ENCODE measurements at places on chromosomes 1 and 21.
A peak's percentile ranks its signal among the peaks of the same experiment; 100 is the strongest.

- no peak for DNase-seq
Measured at GRCh38 chr1:158274797-158275196, 14.9 kb upstream of the CD1C start.

DNA sequence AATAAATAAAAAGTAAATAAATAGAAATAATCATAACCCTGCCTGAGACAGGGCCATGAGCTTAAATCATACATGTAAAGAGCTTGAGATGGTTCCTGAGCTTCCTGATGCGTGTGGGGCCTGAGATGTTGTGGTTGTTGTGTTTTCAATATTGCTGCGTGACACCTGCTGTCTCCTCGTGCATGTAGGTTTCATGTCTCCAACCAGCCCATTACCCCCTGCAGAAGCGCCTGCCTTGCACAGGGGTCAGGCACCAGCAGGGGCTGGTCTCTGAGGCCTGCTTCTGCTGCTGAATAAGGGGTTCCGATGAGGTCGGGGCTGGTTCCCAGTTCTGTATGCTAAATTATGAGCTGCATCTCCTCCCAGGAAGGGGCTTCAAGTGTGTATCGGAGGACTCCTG is 15.9 kb downstream of the UMODL1 start:
- DNase-seq, result no peak

DNA sequence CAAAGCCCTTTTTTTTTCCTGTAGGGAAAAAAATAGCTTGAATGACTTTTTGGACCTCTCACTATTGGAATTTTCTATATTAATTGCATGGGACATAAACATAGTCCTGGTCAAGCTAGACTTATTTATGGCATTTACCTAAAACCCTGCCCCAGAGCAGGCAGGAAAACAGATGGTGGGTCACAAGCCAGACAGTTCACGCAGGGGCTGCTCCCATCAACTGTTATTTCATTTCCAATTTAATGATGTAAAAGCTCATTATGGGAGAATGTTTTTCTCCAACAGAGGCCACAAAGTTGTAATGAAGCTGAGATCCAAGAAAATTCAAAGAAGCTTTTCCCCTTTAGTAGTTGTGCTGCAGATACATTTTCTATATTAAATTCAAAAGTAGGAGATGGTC is 99.2 kb downstream of the SGIP1 start:
- no peak for DNase-seq

GRCh38 chr1:65221638-65222339 is 73.8 kb downstream of the AK4 start:
- DNase-seq, result no peak

DNA sequence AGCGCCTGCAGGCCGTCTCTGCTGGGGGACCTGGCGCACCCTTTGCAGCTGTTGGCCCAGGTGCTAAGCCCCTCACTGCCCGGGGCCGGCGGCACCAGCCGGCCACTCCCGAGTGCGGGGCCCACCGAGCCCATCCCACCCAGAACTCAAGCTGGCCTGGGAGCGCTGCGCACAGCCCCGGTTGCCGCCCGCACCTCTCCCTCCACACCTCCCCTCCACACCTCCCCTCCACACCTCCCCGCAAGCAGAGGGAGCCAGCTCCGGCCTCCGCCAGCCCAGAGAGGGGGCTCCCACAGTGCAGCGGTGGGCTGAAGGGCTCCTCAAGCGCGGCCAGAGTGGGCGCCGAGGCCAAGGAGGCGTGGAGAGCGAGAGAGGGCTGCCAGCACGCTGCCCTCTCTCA is 177.8 kb upstream of the KAZN start:
- DNase-seq, result no peak

DNA sequence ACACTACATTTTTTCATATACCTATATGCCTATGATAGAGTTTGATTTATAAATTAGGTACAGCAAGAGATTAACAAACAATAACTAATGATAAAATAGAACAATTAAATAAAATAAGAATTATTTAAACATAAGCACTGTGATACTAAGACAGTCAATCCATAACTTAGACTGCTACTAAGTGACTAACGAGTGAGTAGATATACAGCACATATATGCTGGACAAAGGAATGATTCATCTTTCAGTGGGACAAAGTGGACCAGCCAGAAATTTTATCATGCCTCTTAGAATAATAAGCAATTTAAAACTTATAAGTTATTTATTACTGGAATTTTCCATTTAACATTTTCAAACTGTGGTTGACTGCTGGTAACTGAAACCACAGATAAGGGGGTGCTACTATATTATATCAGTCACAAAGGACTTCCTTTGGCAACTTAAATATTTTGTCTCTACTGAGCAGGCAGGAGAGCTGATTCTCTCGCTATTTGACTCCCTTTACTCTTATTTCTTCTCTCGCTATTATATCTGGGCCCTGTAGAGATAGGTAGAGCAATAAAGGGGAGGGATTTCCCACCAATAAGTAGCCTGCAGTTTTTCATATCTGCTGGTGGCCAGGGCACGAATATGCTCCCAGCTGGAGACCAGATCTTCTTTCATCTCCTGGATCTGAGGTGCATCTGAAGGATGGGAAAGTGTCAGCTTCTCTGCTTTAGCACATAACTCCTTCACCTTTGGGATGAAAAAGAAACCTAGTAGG is 10.8 kb downstream of the SPTA1 start:
- no peak for DNase-seq

DNA sequence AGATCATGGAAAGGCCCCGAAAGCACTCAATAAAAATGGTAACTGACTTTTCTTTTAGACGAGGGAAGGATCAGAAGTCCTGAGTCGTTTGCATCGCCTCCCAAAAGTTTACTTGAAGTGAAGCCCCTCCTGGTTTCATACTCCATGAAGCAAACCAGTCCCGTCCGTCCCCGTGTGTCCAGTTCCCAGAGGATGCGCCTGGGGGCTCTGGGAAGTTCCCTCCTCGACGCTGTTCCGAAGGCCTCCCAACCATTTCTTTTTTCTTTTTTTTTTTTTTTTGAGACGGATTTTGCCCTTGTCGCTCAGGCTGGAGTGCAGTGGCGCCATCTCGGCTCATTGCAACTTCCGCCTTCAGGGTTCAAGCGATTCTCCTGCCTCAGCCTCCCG is 661 bp upstream of the OSCP1 start:
- DNase-seq, result no peak

DNA sequence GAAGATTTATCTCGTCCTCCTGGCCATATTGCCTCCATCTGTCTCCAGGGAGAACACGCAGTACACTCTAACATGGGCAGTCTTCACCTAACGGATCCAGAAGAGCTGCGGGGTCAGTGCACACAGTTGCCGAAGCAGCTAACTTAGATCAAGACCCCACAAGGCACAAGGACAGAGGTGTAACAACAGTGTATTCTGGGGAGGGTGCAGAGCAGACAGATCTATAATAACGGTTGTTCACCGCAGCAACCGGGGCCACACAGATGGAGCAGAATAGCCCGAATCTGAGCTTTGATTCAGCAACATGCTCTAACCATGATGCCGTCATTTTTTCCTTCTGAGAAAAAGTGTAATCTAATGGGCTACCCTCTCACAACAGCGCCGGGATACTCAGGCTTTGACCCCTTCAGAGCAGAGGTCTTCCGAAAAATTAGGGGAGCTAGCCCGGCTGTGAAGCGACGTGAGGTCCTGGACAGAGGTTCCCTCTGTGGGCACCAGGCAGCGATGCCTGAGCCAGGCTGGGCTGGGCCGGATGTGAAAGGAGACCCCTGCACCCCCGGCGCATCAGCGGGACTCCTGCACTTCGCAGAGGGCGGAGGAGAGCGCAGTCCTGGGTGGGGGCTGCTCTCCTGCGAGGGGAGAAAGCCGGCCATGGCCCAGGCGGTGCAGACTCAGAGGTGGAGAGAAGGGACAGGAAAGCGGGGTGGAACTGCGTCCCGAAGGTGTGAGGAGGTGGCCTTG is 57.5 kb downstream of the BCL9 start:
- no peak for DNase-seq

- no peak for DNase-seq
Measured at GRCh38 chr1:11638121-11638520, 16.1 kb downstream of the FBXO2 start.

DNA sequence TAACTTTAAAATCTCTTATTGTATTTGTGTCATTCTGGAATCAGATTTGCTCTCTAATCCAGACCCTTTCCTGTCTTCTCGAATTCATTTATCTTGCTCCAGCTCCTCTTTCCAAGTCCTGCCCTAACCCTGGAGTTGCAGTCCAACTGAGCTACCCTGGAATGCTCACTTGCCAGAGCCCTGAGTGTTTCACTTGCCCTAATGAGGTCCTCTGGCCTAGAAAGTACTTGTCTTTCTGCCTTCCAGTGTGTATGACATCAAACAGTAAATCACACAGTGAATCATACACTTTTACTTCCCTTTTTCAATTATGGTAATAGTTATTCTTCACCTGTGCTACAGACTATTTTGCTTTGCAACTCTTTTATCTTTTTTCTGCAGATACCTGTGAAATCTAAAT is 96.9 kb downstream of the NEK7 start:
- DNase-seq, result no peak

GRCh38 chr1:219913005-219913770 is 15.2 kb downstream of the SLC30A10 start:
- no peak for DNase-seq

- DNase-seq, result no peak
Measured at GRCh38 chr1:10257851-10258250, 47.5 kb downstream of the KIF1B start.

DNA sequence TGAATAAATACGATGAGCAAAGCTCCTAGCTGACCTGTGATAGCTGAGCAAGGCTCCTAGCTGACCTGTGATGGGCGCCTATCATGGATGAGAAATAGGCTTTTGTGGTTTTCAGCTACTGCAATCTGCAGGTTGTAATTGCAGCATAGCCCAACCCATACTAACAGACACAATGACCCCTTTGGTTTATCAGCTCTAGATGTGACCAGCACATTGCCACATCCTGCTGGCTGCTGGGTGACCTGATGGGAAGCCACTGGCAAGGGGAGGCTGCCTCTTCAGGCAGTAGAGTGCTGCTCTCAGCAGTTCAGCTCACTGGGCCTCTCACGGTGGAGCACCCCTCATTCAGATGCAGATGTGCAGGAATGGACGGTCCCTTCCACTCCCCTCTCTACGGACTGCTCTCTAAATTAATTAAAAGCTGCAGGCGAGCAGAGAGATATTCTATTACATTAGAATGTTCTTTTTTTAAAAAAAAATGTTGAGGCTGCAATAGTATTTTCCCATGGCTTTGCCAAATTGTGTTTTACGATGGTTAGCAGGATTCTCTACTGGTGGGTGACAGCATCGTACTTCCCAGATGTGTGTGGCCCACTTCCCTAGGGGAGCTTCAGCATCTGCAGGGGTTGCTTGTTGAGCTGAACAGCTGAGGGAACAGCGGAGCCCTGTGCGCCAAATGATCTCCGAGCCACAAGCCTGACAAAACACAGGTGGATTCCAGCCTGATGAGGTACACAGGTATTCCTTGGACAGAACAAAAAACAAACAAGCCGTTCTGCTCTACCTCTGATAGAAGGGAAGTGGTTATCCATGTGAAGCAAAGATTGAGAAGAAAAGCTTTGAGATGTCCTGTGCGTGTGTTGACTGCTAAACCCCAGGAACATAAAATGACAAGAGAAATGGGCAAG is 65.0 kb downstream of the SYT6 start:
- peak; percentile 76 for DNase-seq

DNA sequence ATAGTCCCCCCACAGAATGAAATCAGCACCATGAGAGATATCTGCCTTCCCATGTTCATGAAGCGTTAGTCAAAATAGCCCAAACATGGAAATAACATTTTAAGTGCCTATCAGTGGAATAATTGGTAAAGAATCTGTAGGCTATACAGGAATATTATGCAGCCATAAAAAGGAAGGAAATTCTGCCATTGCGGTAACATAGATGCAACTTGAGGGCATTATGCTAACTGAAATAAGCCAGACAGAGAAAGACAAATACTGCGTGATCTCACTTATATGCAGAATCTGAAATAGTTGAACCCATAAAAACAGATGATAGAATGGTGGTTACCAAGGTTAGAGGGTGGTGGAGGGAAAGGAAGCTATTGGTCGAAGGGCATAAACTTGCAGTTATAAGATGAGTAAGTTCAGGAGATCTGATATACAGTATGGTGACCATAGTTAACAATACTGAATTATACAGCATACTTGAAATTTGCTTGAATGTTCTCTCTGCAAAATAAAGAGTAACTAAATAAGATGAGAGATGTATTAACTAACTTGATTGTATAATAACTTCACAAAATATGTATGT is 699 bp upstream of the IL23R start:
- DNase-seq, result no peak

DNA sequence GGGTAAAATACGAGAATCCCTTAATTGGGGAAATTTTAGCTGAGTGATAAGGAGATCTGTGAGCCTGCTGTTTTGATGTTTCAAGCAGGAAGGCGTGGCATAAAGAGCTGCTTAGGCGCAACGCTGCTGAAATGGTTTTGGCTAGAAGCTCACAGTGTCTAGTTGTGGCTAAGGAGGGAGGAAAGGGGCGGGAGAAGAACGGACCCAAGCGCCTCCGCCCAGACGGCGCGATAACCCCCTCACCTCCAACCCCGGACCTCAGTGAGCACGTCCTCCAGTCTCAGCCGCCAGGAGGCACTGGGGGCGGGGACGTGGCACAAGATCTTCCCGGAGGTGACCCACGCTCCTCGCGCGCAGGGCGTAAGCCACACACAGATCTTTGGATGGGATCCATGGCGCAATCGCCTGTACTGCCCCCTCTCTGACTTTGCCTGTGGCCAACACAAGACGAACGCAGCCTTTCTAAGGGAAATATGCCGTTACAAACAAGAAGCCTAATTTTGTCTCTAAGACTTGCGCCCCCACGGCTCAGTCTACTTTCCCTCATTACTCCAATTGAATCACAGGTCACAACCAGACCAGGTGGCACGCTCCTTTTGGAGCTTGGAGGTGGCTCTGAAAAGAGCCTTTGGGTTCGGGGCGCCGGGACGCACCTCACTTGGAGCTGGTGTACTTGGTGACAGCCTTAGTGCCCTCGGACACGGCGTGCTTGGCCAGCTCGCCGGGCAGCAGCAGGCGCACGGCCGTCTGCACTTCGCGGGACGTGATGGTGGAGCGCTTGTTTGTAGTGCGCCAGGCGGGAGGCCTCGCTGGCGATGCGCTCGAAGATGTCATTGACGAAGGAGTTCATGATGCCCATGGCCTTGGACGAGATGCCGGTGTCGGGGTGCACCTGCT is 23.4 kb upstream of the RNF187 start:
- no peak for DNase-seq

- no peak for DNase-seq
Measured at GRCh38 chr1:92795166-92795565, 10.3 kb upstream of the EVI5 start.

DNA sequence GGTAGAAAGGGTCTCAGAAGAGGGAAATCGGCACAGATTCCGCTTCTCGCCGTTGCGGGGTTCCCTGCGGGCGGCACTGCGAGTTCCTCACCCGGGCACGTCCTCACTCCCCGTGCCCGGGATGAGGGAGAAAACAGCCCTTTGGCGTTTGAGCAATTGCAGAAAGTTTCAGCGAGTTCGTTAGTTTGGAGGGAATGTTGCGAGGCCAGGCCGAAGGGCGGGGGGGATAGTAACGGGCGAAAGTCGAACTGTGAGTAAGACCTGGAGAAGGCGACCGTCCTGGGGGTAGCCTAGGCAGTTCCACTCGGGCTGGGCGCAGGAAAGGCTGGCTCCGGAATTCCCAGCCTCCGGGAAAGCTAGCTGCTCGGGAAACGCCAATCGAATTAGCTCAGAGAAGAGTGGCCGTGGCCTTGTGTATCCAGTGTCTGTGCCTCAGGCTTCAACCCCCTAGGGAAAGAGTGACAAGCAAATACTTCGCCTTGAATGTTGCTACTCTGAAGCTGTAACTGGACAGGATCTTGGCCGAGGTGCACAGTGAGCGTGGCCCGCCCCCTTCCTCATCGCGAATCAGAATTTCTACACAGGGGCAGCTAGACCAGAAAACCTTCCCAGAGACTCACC is 787 bp downstream of the PTGFR start:
- no peak for DNase-seq
